BE2C (cell line): ENCODE measurements at places on chromosomes 12 and 14.

DNA sequence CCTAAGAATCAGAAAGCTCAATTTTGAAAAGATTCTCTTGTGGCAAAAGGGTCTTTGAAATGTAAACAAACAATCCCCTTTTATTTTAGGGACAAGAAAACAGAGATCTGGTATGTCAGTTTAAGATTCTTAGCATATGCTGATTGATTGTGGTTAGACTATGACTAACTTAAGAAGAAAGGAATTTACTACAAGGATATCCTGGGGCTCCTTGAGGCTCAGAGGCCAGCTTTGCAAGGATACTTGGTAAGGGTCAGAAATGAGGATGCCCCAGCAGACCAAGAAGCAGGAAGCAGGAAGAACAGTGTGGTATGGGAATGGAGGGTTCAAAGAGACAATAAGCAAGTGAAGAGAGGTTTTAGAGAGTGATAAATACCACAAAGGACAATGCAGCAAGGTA is 474.6 kb downstream of the ETNK1 start:
- no peak for DNase-seq

DNA sequence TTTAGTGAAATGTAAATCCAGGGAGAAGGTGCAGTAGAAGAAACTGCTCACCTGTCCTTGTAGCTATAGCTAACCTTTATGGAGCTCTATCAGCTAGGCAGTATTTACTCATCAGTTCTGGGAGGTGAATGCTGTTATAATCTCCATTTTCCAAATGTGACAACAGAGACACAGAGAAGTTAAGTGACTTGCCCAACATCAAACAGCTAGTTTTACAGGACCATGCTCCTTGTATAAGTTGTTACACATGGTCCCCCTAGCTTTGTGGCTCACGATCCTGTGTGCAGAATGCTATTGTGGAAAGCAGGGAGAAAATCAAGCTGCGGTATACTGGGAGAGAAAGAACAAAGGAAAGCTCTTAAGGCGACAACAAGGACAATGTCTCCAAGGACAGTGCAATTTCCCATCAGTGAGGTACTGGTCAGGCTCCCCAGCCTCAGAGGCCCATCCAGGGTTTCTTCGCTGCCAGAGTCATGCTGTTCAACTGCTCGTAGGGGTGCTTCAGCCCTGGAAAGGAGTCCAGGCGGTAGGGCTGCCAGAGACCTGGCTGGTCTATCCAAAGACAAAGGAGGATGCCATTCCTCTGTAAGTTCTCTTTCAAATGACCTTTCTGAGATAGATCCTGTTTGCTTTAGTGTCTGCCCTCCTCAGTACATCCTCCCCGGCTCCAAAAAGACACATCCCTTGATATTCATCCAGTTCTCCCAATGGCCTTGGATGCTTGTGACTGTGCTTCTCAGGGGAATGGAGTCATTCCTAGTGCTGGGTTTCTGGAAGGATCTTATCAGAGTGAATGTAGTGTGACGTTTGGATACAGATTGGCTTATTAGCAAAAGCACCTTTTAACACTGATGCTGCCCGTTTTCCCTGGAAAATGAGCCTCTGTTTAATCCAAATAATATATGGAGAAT is 95.5 kb downstream of the ARF6 start:
- no peak for DNase-seq

DNA sequence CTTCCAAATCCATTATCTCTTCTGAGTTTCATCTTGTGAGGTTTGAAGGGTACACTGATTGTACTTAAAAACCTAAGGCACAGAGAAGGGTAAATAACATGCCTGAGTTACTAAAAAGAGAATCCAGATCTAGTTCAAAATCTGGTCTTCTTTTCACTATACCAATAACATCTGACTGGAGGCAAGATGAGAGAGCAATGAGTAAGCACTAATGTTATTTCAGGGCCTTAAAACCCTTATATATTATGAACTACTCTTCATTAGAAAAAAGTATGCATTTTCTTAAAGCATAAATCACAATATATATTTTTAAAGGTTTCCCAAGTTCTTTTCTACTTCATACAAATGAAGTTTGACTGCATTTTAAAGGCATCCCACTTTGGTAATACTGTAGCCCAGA is 60.2 kb downstream of the GXYLT1 start:
- no peak for DNase-seq

DNA sequence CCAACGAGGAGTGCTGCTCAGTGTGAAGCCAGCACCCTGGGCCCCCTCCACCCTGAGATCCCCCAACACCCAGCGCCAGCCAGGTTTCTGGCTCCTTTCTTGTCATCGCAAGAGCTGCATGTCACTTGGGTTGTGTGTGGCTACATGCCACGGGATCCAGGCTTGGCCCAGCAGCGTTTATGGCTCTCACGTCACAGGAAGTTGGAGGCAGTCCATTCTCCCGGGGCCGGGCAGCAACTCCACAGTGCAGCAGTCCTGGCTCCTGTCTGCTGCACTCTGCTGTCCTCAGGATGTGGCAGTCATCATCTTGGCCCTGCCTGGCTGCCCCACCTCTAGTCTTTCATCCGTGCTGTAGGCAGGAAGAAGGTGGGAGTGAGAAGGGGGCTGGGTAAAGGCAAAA is 78.3 kb downstream of the AACS start:
- DNase-seq: no peak

GRCh38 chr12:121034616-121035305 is 4.3 kb downstream of the OASL start:
- DNase-seq: no peak

DNA sequence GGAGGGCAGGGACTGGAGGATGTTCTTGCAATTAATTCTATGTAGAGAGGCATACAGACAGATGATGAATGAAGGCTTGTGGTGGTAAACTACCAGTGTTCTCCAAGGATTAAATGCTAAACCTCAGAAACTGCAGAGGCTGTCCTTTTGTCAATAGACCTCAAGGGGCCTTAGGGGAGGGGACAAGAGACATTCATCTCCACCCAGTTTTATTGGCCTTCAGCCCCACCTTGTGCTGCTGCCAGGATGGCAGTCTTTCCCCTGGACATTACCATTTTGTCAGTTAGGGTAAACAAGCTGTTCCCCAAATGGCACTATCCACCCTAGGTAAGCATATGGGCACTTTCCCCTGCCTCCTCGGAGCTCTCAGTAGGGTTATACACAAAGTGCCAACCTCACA is 4.9 kb upstream of the SMAGP start:
- DNase-seq: no peak

- DNase-seq: no peak
These were observed 202.8 kb downstream of the NUAK1 start for GRCh38 chr12:105935981-105936380.

DNA sequence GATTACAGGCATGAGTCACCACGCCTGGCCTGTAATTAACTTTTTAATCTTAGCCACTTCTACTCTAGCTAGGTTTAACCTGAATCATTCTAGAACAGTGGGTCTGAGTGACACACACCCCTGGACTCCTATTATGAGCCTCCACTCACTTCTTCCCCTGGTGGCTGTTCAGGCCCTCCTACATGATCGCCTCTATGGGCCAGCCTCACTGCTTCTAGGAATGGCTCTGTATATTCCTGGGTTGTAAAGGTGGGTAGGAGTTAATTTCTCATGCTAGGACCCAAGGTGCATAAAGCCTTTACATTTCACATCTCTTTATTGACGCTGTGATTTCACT is 8.0 kb upstream of the RNU6-8 start:
- DNase-seq: no peak

GRCh38 chr14:77918448-77918847 is 118.5 kb downstream of the ADCK1 start:
- no peak for DNase-seq

GRCh38 chr14:68226523-68226922 is 406.9 kb downstream of the RAD51B start:
- no peak for DNase-seq

GRCh38 chr14:38213001-38213400 is 5.3 kb downstream of the SSTR1 start:
- DNase-seq: no peak

DNA sequence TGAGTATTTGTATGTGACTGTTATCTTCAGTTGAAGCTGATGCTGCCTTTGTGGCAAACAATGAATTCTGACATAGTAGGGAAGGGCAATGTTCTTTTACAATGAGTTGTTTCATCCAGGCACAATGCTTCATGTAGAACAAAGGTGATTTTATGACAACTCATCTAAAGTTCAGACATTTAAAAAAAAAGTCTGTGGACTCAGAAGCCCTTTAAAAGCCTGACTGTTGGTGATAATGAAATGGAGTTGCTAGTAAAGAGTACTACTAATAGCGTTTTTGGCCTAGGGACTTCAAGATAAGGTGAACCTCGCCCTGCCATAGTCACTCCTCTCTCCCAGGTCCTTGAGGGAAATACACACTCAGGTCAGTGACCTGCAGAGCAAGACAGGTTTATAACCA is 105.1 kb downstream of the AKAP6 start:
- no peak for DNase-seq

DNA sequence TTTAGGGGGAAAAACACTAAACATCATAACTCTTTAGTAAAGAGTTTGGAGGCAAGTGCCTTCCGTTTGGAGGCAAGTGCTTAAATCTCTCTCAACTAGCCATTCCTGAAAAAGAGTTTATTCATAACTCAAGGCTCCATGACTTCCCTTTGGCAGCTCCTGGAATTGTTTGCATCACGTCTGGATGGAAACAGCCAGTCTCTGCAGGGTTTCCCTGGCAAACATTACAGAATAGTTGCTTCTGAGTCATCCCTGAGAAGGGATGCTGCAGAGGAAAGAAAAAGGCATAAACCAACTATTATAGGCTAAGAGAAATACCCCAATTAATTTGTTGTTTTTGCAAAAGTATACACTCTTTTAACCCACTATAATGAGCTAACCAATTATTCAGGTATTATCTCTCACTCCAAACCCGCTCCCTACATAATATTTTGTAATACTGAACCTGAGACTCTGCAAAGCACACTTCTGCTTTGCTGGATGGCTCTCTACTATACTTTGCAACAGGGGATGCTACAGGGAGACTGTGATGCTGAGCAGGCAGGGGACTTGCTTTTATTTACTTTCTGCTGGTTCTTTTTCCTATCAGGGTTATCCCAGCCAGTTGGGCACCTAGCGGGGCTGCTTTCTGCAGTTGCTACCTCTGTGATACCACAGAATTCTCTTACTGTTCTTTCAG is 497.7 kb downstream of the FUT8 start:
- no peak for DNase-seq

DNA sequence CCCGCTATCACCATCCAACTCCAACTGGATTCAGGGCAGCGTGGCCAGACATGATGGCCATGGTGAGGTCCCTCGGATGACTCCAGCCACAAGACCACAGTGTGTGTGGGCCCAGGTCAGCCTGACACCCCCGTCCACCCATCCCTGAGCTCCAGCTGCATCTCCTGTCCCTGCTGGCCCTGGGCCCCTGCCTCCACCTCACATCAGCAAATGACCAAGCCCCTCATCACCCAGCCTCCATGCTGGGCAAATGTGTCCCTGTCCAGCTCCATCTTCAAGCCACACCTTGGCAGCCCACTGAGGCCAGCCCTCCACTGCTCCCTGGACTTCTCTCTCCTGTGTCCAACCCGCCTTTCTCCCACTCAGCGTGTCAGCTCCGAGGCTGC is 3.2 kb downstream of the GPR132 start:
- DNase-seq: no peak

DNA sequence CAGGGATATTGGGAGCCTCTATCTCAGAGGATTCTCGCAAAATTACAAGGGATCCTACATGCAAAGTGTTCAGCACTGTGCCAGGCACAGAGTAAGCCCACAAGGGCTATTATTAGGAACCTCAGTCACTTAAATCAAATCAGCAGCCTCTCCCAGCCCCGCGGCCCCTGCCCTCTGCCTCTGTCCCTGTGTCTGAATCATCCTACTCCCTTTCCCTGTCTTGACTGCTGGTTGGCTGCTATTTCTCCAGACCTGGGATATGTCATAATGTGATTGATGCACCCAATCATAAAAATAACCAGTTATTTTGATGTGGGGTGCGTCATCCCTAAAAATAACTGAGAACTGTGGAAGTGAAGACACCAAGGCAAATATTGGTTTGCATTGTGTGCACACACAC is 176.3 kb downstream of the KSR2 start:
- no peak for DNase-seq

DNA sequence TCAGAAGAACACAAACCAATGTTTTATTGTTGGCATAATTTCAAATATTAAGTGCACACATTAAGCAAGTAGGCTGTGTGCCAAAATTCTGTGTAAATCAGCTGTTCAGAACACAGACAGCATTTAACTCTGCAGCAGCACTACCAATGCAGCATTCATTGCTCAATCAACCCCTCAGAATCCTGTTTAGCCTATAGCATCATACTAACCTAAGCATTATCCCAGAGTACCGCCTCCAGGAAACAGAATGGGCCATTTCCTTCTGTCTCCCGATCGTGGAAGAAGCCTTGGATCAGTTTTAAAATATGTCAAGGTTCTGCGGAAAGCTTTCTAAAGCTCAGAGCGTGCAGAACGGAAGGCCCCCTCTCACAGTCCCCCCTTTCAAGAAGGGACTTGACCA is 3.3 kb downstream of the IL26 start:
- peak; percentile 30 for DNase-seq

DNA sequence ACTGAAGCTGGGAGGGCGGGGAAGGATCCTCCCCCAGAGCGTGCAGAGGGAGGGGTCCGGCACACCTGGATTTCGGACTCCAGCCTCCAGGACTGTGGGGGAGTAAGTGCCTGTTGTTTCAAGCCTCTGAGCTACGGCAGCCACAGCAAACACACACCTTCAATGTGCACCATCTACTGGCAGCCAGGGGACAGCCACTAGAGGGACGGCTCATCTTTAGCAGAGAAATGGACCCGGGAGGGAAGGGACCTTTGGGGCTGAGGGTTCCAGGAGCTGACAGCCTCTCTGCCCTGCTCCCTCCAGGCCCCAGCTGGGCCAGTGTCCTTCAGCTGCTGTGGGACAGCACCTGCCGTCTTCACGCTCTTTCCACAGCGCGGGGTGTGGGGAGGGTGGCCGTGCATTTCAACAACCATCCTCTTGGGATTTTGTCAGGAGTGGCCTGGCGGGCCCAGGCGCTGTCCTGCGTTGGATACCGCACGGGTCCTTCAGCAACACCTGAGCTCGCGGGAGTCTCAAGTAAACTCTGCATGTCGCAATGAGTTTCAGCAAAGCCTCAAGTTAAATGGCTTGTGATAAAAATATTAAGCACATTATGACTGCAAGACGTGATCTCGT is 209.2 kb upstream of the C14orf180 start:
- peak; percentile 70 for DNase-seq

- DNase-seq: no peak
These were observed 193.0 kb upstream of the PWP1 start for GRCh38 chr12:107492393-107493134.

DNA sequence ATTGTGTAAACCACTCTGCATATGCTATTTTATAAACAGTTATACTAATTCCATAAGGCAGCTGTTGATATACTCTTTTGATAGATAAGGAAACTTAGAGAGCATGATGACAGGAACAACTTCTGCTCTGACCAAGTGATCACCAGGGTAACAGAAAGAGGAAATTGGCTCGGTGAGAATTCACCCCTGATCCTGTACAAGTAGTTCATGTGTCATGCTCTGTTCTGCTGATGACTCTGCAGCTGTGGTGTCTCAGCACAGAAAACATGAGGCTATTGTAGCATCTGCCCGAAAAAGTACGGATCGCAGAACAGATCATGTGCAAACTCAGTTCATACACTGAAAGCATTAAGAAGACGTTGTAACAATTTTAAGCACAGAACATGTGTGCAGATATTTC is 345.0 kb downstream of the LRIG3 start:
- no peak for DNase-seq
